SW 1271 (cell line): ENCODE measurements at places on chromosomes 12 and 14.

DNA sequence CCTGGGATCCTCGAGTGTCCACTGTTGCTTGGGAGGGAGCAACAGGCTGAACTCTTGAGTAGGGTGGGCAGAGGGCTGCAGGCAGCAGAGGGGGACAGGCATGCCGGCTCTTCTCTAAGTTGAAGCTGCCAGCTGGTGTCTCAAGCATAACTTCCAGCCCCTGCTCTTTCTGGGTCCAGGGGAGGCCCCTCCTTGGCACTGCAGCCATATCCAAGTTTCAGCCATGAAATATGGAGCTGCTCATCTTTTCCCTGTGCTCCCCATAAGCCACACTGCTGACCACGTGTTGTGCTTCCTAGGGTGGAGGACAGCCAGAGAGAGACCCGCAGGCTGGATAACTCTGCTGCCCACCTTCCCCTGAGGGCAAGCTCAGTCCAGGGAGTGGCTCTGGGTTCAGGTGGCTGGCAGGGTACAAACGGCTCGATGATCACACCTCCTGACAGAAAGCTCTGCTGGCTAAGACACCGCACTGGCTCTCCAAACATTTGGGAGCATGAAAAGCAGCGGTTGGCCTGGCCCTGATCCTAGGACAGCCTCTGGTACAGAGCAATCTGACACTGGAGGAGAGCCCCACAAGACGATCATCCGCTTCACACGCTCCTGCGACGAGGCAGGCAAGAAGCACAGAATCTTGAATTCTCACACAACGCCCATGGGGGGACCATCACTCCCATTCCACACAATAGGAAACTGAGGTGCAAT is 79.6 kb downstream of the PITPNM2 start:
- no peak for DNase-seq

DNA sequence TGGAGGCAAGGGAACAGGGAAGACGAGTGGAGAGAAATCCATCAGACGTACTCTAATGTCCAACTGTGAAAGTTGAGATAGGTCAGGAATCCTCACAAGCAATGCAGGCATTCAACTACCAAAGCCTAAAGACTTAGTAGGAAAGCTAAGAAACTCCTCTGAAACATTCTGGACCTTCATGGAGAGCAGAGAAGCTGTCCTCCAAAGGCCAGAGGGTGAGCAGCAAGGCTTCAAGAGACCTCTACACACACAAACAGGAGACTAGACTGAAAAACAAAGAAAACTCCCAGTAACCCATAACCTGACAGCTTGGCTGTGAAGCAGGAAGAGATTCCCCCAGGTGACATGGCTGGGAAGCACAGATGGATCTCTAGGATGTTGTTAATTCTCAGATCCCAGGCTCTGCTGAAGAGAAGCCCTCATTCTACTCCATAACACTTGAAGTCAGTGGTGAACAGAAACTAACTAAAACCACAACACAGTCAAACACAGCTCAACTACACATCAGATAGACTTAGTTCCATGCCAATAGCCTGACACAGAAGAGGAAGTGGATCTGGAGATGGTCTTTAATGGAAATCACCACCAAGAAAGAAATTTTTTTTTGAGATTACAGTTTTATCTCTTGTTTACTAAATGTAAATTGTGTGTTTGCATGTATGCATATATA is 23.2 kb upstream of the LYZ start:
- no peak for DNase-seq

DNA sequence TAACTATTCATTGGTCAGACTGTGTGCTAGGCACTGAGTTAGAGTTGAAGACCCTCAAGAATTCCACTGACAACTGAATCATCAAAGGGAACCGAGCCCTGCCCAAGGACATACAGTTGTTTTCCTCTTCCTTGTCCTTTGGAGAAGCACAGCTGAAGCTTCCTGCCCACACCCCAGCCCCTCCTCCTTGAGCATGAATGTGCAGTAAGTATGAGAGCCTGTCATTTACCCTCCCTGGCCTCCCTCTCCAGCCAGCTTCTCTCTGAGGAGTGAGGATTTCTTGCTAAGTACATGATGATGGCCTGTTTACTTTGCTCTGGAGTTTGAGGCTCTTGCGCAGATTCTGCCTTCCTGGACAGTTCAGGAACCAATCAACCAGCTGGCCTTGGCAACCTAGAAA is 235.2 kb downstream of the CACNA1C start:
- no peak for DNase-seq

- no peak for DNase-seq
Observed at GRCh38 chr12:101655393-101655792, 42.0 kb upstream of the CHPT1 start.

DNA sequence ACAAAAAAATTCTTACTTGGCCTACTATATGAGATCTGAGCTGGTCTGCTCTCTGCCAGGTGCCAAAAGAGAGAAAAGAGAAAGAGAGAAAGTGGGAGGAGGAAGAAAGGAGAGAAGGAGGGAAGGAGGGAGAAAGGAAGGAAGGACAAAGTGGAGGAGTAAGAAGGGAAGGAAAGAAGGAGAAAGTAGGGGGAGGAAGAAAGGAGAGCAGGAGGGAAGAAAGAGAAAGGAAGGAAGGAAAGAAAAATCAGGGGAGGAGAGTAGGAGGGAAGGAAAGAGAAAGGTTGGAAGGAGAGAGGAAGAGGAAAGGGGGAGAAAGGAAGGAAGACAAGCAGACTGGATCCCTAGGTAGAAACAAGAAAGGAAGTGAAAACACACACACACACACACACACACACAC is 96.8 kb downstream of the RPS29 start:
- no peak for DNase-seq

DNA sequence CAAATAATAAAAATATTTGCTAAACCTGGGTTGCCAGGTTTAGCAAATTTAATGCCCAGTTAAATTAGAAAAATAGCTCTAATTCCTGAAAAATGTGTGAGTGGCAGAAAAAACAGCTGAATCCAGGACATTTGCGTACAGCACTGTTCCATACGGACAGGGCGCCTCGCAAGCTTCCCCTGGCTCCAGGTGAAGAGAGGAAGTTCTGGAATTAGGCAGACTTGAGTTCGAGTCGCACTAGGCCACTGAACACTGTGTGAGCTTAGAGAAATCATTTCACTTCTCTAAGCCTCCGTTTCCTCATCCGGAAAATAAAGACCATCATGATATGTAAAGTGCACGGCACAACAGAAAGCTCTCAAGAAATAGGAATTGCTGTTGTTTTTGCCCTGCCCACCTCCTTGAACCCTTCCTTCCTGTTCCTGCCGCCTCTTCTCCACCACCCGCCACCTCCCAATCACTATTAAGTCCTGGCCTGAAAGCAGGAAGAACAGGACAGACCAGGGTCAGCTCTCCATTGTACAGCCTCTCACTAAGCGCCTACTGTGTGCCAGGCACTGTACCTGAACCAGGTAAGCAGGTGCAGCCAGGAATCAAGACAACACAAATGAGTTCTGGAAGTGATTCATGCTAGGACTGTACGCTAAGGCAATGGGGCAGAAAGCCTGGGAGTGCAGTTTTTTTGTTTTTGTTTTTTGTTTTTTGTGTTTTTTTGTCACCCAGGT is 763 bp upstream of the PHETA1 start:
- DNase-seq = no peak

DNA sequence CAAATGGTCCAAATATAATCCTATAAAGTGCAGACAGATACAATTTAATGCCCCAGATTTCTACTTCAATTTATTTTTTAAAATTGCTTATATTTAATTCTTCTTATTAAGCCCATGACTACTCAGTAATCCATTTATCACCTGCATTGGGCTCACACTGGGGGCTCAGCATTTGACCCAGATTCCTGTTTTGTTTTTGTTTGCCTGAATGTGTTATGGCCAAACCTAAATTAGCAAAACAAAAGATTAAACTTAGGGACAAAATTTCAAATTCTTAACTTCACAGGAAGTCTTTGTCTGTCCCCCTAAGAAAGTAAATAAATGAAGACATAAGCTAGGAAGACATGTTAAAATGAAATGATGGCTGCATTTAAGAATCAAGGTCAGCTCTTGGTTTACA is 322.3 kb downstream of the RMST start:
- DNase-seq = no peak

DNA sequence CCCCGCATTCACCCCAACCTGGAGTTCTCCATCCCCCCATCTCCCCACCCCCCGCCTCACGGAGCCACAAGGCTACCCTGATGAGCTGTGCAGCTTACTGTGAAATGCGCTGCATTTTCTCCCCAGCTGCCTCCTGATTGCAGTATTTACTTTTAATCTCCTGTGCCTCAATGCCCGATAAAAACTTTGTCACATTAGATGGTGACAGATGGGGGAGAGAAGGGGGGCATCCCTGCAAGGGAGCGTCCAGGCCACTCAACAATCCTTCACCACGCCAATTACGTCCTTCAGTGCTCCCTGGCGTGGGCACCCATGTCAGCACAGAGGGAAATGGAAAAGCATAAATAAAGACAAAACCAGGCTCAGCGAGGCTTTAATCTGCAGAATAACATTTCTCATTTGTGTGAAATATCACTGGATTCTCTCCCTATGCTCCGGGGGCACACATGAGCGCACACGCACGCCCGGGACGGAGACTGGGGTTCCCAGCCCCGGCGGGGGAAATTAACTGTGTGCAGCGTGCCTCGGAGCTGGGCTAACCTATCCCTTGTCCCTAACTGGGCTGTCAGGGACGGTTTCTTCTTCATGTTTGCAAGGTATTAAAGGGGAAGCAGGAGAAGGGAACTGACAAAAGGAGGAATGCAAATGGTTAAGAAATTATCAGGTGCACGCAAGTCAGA is 186.7 kb upstream of the VASH1 start:
- DNase-seq = no peak

- peak; percentile 90 for DNase-seq
Observed at GRCh38 chr12:6323340-6323994, 13.0 kb downstream of the PLEKHG6 start.

DNA sequence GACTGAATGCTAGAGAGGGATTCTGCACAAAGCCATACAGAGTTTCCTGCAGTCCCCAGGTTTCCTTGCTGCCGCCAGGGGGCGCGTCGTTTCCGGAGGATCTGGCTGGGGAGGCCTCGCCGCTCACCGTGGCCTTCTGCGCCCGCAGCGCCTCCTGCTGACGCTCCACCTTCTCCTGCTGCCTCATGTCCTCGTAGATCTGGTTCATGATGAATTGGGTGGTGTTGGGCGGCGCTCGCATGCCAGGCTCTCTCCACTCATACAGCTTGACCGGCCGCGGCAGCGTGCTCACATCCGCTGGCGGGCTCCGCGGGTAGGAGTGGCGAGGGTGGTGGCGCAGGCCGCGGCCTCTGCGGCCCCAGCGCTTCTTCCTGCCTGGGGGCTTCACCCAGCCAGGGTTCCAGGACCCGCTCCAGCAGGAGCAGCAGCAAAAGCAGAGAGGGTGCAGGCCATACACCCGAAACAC is 987 bp downstream of the CCER1 start:
- DNase-seq = no peak

DNA sequence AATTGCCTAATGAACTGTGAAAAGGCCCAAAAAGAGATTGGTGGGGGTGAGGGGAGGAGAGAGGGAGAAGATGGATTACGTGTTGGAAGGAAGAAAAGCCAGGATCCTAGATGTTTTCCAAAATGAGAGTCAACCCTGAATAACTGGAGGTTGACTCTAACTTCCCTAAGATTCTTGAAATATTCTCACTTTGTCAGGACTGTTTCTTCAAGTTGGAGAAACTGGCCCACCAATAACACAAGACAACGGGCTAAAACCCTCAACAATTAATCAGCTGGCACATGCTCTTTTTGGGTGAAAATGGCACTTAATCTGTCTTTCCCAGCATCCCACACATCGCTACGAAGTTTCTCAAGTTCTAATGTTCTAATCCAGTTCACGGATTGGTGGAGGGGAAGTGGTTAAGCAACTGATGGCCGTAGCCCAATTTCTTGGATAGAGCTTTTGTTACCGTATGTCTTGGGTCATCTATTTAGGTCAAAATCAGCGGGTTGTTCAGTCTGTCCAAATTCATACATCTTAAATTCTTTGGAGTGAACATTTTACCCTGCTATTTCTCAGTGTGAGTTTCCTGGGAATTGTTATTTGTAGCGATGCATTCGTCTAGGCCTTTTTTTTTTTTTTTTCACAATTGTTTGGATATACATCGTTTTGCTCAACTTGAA is 49.0 kb downstream of the GPHB5 start:
- no peak for DNase-seq

- no peak for DNase-seq
Observed at GRCh38 chr14:102551995-102552705, 40.3 kb upstream of the RCOR1 start.

DNA sequence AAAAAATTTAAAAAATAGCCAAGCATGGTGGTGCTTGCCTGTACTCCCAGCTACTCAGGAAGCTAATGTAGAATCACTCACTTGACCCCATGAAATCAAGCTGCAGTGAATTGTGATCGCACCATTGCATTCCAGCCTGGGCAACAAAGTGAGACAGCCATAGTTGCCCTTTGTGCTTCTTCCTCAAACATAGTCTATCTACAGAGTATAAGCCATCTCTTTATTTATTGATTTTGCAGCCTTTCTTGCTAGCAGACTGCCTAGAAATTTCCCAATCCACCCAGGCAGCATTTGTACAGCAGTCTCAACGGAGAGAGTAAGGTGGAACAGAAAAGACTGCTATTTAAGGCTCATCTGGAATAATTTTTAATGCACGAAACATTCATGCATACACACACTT is 68.8 kb downstream of the IPO8 start:
- no peak for DNase-seq

- no peak for DNase-seq
Observed at GRCh38 chr12:113473942-113474341, 2.3 kb upstream of the LHX5 start.

- DNase-seq = no peak
Observed at GRCh38 chr12:26648066-26648465, 184.9 kb downstream of the ITPR2 start.

DNA sequence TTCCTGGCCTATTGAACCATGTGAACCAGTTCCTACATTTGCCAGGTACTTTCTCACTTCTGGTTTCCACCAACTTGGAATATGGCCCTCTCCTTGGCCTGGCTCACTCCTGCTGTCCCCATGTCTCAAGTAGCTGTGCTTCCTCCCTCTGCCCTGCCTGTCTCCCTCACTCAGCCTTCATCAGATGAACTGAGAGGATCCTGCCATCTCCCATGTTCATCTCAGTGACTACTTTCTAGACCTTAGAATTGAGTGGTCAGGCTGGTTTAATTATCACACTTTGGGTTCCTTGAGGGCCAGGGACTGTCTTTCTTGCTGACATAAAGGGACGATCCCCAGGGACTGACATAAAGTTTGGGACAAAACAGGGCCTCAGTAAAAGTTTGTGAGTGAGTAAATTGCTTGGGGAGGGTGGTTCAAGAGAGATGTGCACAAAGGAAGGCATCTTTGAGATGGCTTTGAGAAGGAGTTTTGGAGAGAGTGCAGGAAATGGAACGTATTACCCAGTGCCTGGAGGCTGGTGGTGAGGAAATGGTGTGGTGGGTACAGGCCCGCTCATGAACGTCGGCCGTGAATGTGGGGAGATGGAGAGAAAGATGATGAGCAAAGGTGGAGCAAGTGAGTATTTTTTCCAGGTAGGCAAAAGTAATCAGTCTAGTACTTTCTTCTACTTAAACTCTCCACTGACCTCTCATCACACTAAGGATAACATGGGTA is 20.8 kb downstream of the DYRK2 start:
- DNase-seq = no peak

GRCh38 chr12:99066726-99067125 is 421.6 kb downstream of the APAF1 start:
- DNase-seq = no peak
